ENCODE measurements at places on chromosomes 2 and 18.

DNA sequence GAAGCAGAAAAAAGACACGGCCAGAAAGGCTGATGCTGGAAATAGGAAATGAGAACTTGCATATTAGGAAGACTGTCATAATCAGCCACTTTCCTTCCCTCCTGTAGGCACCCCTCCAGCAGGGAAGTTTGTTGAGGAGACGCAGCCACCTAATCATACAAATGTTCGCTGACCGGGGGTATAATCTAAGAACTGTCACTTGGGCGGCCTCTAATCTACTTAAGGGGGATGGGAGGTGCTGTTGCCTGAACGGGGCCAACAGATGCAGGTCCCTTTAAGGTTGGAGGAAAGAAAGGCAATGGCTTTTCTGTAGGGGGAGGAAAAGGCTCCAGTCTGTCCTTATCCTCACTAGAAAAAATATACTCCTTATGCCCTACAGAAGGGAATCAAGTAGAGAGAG is 50.6 kb downstream of the DNAJC10 start:
- DNase-seq = no peak

- DNase-seq = no peak
Observed at GRCh38 chr2:147614471-147614870, 230.4 kb upstream of the ACVR2A start.

DNA sequence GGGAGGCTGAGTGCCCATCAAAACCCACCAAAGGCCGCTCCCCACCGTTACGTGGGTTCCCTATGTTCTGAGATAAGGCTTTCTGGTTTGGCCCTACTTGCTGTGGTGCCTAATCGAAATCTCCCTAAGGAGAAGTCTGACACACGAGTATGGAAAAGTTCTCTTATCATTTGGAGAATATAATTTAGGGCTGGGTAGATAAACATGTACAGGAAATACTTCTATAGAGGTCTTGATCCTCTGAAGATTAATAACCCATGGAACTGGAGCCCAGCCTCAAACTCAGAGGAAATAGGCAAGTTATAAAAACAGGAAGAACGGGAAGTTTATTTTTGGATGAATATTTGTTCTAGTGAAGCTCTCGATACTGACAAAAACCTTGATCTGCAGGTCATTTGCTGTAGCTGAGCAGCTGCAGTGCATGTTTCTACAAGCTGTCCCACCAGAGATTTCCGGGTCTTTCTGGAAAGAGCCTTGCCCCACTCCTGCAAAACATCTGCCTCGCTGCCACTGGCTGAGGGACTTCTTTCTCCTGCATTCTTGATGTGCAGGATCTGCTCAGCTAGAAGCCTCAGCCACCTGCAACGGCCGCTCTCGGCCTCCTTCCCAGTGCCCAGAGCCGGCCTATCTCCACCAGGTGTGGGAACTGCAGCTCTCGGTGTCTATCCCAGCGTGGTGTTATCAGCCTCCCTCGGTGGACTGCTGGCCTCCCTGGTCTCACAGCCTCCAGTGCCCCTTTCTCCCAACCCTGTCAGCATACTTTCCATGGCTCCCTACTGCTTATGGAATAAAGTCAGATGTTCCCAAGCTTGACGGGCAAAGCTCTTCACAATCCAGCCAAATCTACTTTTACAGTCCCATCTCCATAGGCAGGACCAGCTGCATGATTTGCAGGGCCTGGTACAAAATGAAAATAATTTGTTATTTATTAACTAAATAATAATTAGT is 48.6 kb downstream of the SPRED2 start:
- DNase-seq = peak; percentile 66

DNA sequence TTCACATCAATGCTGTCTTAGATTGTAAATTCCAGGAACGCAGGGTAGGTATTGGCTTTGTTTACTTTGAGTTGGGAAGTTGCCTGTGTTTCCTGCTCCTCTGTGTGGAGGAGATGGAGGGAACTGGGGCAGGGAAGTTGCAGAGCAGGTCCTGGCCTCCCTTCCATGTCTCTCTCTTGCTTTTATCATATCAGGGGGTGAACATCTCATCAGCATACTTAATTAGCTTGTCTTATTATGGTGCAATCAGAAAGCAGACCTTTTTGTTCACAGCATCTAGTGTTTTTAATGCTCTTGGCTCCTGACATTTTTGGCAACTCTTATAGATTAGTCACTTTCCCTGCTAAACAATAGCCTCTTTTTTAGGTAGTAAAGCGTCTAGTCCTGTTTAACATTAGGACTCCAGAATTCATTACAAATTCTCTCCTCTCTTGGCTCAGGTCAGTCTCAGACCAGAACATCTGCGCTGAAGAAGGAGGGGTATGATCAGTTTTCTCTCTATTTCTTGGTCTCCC is 11.5 kb upstream of the DIPK1C start:
- DNase-seq = no peak

- no peak for DNase-seq
Observed at GRCh38 chr2:234981197-234982095, 29.6 kb downstream of the SH3BP4 start.

GRCh38 chr2:24721470-24721869 is 71.7 kb downstream of the PTRHD1 start:
- no peak for DNase-seq

GRCh38 chr2:39902103-39902502 is 123.0 kb upstream of the THUMPD2 start:
- no peak for DNase-seq

GRCh38 chr2:20596193-20596972 is 54.5 kb downstream of the HS1BP3 start:
- no peak for DNase-seq

DNA sequence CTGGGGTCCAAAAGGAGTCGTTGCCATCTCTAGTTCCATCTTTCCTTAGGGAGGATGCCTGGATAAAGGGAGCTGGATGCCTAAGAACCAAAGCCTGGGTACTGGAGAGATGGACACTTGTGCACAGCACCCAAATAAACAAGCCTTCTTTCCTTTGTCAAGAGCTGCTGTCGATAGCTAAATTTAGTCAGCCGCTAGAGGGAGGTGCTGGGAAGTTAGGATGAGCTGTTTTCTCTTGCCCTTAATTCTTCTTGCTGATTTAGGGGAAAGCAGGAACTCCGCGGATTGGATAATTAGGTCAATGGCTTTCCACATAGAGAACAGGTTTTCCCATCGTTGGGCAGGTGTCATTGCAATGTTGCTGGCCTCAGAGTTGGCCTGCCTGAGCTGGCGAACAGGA is 30.9 kb upstream of the SERPINB12 start:
- DNase-seq = peak; percentile 66

GRCh38 chr18:28177828-28178635 is 1.1 kb upstream of the CDH2 start:
- DNase-seq = peak; percentile 10

GRCh38 chr2:105517814-105518705 is 119.2 kb upstream of the FHL2 start:
- no peak for DNase-seq

- DNase-seq = no peak
Observed at GRCh38 chr2:75571730-75572430, 11.1 kb upstream of the EVA1A start.

GRCh38 chr18:74418023-74418422 is 39.1 kb downstream of the DIPK1C start:
- no peak for DNase-seq

DNA sequence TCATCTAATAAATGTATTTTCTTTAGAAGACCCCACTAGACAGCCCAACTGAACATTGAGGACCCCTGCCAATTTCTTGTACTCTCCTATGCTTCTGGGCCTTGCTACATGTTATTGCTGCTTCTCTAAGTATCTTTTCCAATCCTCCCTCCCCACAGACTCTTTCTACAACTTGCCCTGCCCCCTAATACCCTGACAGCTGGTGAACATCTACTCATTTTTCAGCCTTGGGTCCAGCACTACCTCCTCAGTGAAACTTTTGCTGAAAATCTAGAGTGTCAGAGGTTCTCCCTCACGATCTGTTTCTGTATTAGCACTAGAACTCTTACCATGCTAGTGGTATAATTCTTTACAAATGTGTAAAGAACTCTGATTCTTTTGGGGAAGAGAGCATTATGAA is 106.8 kb upstream of the SIX3 start:
- no peak for DNase-seq

DNA sequence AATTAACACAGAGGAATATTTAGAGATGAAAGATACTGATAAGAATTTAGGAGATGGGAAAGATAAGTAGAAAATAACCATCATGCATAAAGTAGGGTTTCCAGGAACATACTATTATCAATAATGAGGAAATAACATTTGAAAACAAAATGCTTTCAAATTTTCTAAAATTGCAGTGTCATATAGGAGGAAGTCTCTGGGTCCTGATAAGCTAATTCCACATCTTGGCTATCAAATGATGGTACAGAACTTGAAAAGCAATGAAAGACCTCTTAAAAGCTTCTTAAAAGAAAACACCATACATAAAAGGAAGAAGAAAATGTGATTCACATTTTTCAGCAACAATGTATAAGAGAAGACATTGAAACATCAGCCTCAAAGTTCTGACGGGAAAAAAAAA is 1024.8 kb downstream of the TSN start:
- peak; percentile 11 for DNase-seq

DNA sequence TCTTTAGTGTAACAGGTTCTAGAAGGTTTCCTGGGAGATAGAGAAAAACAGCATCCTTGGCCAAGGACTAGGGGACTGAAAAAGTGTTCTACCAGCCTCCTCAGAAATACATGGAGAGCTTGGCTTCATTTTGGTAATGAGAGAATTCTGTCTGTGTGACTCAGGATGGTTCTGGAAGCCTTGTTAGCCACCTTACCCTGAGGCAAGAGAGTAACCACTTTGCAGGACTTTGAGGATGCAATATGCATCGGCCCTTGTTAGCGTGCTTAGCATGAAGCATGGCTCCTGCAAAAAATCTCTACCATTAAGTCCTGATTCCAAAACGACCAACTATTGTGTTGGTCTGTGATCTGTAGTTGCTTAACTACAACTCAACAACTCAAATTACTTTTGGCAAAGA is 79.8 kb downstream of the C1QL2 start:
- no peak for DNase-seq

- peak; percentile 17 for DNase-seq
Observed at GRCh38 chr2:165328272-165328671, 89.1 kb downstream of the SCN2A start.

DNA sequence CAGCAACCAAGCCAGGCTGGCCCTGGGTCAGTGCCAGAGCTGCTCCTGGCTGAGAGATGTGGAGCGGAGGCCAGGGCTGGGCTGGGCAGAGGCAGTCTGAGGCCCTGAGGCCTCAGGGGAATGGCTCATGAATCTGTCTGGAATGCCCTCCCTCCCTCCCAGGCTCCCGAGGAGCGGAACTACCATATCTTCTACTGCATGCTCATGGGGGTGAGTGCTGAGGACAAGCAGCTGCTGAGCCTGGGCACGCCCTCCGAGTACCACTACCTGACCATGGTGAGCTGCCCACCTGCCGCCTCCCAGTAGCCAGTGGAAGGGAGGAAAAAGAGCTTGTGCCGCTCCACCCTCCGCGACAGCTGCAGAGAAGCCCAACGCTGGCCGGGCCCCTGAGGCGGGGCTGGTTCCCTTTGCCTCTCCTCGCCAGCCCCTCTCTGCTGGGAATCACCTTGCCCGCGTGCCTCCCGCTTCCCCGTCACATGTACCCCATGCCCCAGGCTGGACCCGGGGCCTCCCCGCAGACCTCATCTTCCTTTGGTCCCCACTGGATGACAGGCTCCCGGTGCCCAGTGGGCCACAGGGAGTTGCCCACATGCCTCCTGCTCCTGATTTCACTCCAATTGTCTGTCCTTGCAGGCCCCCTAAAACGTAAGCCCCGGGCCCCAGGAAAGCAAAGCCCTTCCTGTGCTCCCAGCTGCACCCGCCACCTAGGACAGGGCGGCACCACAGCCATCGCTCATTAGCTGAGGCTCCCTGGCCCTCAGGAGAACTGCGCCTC is 41.1 kb downstream of the MYO7B start:
- DNase-seq = no peak

GRCh38 chr2:233012301-233012971 is 620 bp downstream of the NGEF start:
- DNase-seq = peak; percentile 25

DNA sequence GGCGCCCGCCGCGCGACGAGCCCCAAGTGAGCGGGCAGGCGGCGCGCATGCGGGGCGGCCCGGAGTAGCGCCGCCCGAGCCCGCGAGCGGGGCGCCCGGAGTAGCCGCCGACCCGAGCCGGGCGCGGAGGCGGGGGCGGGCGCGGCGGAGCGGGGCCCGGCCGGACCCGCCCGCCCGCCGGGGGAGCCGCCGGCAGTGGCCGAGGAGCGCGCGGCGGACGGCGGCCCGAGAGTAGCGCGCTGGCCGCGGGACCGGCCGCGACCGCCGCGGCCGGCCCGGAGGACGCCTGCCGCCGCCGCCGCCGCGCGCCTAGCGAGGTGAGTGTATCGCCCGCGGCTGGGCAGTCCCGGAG is at the start of gene GALNT1:
Gene GALNT1 (plus strand): TSS at position 195 of the 352 bp plus-strand sequence. CDS start 72,923 bp downstream, outside the sequence.
- DNase-seq = no peak

GRCh38 chr2:201021914-201022313 is 49.6 kb downstream of the HYCC2 start:
- peak; percentile 72 for DNase-seq

- DNase-seq = no peak
Observed at GRCh38 chr2:142892715-142893114, 15.3 kb downstream of the KYNU start.

Data from hematopoietic multipotent progenitor cell treated with erythropoietin and hydrocortisone succinate and interleukin-3 and kit ligand, for 6 days (in vitro differentiated cells).